NCI-H2171 (cell line): ENCODE measurements at places on chromosomes 2 and 18.

GRCh38 chr2:217451666-217452065 lies 551.1 kb downstream of the TNS1 start:
- DNase-seq, result no peak

GRCh38 chr18:9720327-9720726 lies 12.2 kb downstream of the RAB31 start:
- DNase-seq, result no peak

DNA sequence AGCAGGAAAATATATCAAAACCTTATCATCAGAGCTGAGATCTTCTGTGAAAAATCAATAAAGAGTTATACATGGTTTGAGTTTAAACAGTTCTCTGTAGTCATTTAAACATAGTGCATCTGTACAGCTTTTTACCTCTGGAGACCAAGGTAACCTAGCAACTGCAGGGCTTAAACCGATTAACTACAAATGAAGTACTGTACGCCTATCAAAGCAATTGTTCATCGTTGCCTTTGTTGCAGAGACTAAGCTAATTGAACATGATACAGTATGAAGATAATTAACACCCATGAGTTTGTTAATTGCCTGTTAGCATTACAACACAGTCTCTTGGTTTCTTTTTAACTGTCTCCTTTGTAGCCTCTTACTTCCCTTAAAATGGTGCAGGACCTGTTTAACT lies 147.9 kb downstream of the LNPK start:
- no peak for DNase-seq

DNA sequence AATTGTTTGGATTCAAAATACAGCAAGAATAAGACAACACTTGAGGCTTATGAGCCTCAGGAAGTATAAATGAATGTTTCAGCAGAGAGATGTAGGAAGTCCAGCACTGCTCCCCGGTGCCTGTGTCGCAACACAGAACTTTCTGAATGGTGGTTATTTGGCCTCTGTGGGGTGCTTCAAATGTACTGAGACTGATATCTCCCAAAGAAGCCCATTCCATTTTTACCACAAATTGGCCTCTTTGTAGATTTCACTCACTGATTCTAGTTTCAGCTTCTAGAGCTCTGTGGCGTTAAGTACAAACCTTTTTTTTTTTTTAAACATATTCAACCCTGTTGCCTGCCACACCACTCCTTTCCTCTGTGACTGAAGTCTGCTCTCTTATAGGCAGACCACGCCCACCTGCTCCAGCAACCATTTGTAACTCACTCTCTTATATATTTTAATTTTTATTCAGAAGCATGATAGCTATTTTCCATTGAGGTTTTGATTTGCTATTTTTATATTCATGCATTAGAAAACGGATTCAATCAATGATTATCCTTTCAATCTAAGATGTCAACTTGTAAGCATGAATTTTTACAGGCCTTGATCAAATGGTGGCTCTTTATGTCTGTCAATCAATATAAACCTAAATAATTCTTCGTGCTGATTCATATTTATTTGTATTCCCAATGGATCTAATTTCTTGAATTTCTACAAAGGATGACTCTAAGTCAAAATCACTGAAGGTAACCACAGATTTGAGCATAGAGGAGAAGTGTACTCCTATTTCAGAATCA lies 277.1 kb upstream of the CCDC68 start:
- no peak for DNase-seq

- DNase-seq, result no peak
Measured at GRCh38 chr2:31922542-31923408, 88.0 kb downstream of the MEMO1 start.

DNA sequence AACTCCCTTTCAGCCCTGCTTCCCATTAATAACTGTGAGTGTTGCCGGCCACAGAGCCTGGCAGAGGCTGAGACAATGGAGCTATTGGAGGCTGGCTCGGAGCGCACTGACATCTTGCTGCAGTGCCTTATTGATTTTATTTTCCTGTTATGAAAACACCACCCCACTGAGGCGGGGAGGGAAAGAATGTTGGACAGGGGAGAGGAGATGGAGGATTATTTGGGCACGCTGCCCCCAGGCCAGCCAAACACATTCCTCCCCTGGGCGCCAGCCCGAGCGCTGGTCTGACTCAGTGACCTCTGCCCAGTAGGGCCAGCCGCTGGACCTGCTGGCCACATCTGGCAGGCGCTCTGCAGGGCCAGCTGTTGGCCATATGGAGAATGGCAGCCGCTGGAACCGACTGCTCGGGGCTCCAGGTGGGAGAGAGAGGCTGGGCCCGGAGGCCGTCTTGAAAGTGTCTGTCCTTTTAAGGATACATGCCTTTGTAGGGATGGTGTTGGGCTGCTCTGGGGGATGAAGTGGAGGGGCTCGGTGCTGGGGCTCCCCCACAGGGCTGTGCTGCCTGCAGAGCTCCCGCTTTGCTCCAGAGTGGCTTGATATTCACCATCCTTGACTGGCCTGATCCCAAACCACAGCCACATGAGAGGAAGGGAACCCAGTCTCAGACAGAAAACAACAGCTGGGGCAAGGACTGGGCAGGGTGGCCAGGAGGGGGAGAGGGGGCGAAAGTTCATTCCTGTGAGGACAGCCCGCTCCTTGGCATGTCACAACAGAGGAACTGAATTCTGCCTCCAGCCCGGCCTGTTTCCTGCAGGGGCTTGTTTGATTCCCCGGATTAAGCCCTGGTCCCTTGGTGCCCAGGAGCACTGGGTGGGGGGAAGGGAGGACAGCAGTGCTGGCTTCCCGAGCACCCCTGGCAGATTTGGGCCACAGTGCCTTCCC lies 179.0 kb downstream of the KLHL29 start:
- DNase-seq, result no peak

DNA sequence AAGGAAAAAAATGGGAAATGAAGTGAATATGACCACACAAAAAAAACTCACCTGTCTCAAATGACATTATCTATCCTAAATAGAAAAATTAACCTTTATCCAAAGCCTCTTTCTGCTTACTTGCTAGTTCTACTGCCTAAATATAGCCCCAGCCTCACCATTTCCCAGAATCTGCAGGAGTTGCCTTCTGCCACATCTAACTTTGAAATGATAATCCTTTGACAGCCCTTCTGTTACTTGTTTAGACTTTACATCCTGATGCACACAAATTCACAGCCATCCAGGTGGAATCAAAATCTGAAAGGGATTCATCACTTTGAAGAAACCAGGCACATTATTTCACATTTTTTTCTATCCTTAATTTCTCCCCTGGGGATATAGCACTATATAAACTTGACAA lies 1356.2 kb upstream of the NXPH2 start:
- DNase-seq, result no peak

DNA sequence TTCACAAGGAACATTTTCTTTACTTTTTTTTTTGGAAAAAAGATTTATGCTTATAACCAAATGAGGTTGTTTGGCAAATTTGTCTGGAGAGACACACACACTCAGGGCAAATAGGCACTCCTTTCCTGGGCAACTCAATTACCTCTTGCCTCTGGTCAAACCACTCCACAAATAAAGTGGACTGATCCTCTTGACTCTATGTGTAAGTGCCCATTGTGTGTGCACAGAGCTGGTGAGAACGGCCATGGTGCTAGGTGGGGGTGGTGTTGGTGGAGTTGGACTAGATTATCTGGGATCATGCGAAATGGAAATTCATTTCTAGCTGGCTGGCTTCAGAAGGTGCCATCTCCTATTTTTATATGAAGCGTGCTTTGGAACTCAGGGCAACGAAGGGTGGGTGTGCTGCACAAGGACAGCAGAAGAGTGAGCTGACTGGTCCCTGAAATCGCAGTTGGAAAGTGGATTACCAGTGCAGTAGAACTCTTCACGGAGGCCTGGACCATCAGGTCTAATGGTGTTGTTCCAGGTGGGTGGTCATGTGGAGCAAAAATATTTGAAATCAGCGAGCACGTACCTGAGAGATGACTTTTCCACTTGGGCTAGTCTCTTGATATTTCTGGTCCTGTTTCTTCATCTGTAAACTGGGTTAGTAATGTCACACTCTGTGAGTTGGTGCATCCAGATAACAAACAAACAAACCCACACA lies 149.9 kb downstream of the RPIA start:
- no peak for DNase-seq

DNA sequence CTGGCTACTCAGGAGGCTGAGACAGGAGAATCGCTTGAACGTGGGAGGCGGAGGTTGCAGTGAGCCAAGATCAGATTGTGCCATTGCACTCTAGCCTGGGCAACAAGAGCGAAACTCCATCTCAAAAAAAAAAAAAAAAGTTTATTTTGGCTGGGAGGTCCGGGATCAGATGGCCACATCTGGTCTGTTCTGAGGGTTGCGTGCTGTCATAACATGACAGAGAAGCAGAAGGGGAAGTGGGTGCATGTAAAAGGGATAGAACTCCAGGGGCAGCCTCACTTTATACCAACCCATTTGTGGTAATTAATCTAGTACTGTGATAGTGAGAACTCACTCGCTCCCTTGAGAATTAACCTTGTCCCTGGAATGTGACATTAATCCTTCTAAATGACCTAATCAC lies 101.2 kb downstream of the PTPN4 start:
- DNase-seq, result no peak

DNA sequence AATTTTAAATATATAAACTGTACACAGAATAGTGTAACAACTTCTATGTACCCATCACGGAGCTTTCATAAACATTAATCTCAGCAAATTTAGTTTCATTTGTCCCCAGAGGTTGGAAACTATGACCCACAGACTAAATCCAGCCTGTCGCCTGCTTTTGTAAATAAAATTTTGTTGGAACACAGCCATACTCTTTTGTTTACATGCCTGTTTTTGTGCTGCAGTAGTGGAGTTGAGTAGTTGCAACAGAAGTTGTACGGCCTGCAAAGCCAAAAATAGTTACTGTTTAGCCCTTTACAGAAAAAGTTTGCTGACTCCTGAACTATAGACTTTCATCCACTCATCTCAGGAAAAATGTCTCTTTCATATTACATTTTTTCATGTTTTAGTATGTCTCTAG lies 39.8 kb downstream of the RBM45 start:
- no peak for DNase-seq

DNA sequence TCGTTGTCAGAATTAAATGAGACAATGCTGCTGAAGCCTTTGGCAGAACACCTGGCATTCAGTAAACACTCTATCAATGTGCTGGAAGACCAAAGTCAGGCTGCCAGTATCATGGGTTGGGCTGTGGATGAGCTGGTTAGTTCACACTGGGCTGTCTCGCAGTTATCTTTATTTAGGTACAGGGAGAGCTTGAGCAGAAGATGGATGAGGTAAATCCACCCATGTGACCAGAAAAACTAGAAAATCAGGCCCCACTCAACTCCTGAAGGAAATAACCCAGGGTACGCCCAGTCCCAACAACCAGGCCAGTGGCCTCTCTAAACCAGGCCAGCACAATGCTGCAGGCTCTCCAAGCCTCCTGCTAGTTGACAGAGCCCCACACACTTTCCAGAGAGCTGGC lies 330.3 kb downstream of the TNS1 start:
- DNase-seq, result no peak

GRCh38 chr2:43080571-43081021 lies 145.8 kb downstream of the ZFP36L2 start:
- no peak for DNase-seq

DNA sequence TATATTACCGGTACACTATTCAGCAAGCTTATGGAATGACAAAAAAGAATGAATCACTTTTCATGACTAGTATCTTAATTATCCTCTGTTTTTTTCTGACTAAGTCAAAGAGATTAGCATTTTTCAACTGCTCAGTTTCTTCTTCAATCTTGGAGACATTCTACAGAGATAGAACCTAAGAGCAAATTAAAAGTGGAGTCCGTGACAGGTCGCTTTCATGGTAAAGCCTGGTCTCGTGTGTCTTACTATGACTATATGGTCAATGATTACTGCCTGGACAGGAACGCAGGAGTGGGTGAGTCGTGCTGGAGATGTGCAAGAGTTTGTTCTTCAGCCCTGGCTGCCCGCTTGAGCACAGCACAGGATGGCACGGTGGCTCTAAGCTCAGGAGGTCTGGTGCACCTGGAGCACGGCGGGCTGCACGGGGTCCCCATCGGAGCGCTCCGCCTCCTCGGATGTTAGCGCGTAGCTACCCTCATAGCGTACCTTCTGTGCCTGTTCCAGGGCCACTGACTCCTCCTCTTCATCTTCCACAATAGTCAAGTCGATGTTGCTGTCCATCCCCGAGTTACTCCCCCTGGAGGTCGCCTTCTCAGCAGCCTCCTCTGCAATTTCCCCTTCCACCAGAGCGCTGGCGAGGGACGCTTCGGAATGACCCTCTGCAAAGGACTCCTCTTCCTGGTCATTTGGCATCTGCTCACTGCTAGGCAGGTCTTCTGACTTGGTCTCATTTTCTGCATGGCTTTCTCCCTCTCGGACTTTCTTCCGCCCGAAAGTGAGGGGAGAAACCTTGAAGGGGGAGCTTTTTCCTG lies 11.1 kb downstream of the CAVIN2 start:
- no peak for DNase-seq

DNA sequence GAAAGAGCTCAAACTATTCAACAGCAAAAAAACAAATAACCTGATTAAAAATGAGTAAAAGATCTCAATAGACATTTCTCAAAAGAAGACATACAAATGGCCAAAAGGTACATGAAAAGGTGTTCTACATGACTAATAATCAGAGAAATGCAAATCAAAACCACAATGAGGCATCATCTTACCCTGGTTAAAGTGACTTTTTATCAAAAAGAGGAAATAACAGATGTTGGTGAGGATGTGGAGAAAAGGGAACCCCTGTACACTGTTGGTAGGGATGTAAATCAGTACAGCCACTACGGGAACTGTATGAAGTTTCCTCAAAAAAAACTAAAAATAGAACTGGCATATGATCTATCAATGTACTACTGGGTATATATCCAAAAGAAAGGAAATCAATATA lies 39.8 kb upstream of the TMEM163 start:
- no peak for DNase-seq

DNA sequence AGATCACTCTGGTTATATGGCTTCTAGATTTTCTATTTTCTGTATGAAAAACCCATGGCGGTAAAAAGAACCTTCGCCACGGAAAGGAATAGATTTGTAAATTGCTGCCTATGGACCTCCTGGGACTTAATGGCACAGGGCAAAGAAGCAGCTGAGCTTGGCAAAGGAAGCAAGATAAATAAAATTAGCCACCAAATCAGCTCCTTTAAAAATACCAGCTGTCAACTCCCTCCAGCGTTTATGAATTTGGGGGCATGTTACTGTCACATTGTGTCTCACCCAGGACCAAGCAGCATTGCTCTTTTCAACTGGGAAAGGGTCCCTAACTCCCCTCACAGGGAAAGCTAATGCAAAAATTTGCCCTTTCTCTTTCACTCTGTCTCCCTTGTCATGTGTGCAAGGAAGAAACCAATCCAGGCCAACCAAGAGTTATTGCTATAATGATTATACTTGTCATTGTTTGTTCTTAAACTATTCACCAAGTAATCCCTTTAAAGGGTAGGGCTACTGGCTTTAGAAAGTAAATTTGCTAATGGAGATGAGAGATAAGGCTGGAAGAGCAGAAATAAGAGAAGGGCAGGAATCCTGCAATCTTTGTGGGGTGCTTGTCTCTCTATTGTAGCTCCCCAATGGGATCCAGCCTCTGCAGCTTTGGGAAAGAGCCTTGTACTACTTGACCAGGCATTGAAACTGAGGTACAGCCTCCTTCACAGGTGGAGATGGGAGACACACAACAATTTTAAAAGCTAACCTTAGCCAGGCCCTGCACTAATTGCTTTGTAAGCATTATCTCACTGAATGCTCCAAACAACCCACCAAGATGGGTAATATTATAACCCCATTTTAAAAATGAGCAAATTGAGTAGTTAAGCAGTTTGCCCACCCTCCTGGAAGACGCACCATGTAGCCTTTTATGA lies 119.1 kb upstream of the KLF7 start:
- no peak for DNase-seq

GRCh38 chr18:12741351-12741750 lies 38.5 kb downstream of the PSMG2 start:
- DNase-seq, result peak; percentile 39
